NCI-H2107 (cell line): ENCODE measurements at places on chromosomes 1 and 21.

DNA sequence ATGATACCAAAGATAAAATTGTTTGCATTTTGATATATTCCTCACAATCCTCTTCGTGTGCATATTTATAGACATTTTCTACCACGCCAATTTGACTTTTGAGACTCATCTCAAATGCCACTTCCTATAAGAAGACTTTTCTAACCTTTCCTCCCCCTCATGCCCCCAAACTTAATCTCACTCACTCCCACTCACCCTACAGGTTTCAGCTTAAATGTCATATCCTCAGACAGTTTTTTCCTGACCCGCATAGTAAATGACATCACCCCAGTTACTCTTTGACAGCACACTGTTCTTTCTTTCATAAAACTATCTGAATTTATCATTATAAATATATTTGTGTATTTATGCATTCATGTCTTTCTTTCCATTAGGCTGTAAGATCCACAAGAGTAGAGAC, 29.6 kb upstream of the RGS8 start:
- no peak for DNase-seq

DNA sequence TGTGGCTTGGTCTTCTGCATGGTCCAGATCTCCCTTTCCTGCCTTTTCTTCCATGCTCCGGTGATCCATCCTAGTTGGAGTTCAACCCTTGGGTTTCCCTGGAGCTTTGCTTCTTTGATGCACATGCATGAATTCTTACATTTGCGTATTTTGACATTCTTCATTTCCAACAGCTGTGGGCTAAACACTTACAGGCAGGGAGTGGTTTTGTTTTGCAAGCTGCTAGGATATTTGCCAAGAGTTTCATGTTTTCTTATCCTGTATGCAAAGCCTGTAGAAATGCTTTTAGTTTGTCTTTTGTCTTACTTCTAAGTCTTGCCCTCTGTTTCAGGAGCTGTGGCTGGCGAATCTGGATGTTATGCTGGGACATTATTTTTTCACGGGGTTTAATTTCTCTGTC, 90.3 kb upstream of the PAXBP1 start:
- no peak for DNase-seq

DNA sequence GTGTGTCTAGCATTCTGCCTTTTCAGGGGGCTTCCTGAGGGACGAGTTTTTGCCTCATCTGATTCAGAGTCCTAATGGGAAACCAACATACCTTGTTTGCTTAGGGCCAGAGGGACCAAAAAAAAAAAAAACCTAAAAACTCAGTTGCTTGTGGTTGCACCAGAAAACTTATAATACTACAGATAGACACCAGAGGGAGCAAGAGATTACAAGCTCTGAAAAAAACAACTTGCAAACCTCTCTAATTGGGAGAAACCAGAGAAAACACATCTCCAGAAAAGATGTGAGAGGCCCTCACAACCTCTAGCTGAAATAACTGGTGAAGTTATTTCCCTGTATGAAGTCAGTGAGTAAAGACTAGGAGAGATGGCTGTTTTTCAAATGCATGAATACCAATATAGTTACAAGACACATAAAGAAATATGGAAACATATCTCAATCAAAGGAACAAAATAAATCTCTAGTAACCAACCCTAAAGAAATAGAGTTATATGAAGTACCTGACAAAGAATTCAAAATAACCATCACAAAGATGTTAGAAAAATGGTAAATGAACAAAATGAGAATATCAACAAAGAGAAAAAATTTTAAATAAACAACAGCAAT, 233.7 kb upstream of the NFIA start:
- no peak for DNase-seq

DNA sequence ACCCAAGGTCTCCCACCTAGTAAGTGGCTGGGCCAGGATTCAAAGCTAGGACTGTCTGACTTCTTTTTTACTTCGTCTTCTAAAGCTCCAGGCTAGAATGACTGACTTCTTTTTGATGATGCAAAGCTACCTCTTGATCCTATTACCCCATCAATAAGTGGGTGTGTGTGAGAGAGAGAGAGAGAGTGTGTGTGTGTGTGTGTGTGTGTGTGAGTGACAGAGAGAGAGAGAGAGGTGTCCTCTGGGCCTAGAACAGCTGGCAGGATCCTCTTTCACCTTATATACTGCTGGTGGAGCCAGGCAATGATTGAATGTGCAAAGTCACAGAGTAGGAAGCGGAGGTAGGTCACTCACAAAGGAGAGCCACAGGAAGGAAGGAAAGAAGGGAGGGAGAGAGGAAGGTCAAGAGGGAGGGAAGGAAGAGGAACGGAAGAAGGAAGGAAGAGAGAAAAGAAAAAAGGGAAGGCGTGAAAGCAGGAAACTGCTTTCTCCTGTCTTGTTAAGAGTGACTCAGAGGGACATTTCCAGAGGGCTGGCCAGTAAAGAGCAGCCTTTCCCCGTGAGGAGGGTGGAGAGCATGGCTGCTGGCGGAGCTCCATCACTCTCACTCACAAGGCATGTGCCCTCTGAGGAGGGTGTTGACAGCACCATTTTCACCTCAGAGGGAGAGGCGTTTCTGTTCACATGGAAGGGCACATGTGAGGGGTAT, 68.9 kb downstream of the CDC7 start:
- DNase-seq = no peak

DNA sequence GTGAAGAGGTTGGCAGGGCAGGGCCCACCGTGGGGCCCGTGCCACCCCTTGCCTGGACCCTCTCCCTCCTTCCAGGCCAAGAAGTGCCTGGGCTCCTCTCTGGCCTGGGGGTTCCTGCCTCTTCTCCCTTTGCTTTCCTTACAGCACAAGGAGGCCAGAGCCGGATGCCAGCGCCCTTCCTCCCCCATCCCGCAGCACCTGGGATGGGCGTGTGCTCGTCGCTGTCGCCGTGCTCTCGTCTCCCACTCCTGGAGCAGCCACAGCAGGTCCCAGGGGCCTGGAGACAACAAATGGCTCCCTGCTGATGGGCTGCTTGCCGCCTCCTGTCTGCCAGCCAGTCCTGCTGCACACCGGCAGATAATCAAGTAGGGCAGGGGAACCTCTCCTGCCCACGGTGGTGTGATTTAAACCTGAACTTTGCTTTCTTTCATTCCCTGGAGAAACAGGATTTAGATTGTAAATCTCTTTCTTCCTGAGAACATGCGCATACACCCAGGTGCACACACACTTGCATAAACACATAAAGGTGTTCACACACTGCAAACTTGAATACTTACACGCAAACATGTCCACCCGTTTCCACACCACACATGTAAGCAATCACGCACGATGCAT, 50.8 kb upstream of the POU3F1 start:
- DNase-seq = no peak

DNA sequence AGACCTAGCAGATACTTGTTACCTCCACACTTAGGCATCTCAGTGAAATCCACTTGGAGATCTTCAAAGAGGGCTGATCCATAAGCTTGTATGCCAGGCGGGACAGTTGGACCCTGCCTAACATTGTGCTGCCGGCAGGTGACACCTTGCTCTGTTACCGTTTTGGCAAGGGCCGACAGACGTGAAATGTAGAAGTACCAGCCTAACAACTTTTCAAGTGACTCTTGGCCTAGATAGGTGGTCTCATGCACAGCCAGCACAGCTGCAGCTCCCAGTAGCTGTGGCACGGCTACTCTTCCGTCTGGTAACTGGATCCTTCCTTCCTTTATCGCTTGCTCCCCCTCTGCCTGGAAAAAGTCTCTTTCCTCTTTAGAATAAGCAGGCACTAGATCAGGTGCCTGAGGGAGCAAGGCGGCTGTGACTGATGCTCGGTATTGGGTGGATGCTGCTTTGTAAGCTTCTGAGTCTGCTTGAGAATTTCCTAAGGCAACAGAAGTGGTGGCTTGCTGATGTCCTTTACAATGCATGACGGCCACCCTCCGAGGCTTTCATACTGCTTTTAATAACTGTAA, 713.5 kb downstream of the AMY1C start:
- no peak for DNase-seq

DNA sequence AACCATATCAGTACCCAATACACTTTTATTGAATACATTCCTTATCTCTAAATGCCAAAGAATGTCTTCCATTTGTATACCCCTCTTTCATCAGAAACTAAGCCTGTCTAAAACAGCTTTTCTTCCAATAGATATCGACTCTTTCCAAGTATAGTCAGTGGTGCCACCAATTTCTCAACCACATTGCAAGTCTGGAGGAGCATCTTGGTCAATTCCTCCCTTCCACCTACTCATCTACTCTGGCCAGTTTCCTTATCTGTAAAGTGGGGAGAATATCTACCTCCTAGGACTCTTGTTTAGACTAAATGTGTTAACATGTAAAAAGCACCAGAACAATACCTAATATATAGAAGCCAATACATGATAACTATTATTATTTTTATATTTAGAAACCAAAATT, 28.5 kb upstream of the FGGY start:
- no peak for DNase-seq

GRCh38 chr1:239795304-239795703, 296.4 kb upstream of the FMN2 start:
- DNase-seq = no peak

GRCh38 chr1:53160924-53161378, 18.5 kb upstream of the SLC1A7 start:
- DNase-seq = no peak

GRCh38 chr1:35287807-35288640, 19.5 kb downstream of the ZMYM4 start:
- DNase-seq = no peak

- no peak for DNase-seq
Observed at GRCh38 chr1:84170171-84170570, 26.1 kb downstream of the PRKACB start.

- DNase-seq = no peak
Observed at GRCh38 chr1:214466403-214467077, 84.9 kb downstream of the PTPN14 start.

DNA sequence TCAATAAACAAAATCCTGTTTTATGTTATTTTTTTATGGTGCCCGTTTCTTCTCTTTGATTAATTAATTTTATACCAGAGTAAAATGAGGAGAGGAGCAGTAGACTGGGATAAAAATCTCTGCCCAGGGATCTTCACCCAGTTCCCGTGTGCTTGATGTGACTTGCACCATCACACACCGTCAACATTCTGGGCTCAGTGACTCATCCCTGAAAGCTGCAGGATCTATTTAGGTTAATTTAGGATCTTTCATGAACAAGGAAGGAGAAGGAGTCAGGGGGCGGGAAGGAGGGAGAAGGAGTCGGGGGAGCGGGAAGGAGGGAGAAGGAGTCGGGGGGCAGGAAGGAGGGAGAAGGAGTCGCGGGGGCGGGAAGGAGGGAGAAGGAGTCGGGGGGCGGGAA, 182.4 kb downstream of the SMYD3 start:
- DNase-seq = no peak

- peak; percentile 50 for DNase-seq
Observed at GRCh38 chr1:31725777-31726535, 22.1 kb upstream of the COL16A1 start.

DNA sequence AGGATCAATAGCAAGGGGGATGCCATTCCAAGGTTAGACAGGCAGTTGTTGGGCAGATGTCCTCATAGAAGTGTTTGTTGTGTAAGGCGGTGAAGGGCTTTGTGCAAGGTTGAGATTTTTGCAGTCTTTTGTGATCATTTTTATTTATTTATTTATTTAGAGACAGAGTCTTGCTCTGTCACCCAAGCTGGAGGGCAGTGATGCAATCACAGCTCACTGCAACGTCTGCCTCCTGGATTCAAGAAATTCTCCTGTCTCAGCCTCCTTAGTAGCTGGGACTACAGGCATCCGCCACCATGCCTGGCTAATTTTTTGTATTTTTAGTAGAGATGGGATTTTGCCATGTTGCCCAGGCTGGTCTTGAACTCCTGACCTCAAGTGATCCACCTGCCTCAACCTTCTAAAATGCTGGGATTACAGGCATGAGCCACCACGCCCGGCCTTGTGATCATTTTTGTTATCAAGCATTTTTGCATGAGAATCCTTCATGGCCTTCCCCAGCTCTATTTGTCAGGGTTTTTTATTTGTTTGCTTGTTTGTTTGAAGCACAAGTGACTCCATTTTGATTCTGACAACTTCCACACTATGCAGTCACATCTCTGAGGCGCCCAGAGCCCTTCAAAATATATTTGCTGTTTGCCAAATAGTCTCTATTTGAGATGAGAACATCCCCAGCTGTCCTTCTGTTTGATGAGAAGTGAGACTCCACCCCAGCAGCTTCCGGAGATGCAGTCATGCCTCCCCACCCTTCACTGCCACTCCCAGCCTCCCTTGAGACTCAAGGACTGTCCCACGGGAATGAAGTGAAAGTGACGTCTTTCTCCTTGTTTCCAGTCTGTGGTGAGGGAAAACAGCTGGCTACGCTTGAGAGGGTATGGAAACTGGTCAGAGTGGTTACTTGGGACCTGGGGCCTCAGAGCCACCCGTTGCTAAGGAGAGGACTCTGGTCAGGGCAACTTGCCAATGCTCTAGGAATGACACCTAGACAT, 38.0 kb downstream of the TMEM50B start:
- DNase-seq = peak; percentile 77

DNA sequence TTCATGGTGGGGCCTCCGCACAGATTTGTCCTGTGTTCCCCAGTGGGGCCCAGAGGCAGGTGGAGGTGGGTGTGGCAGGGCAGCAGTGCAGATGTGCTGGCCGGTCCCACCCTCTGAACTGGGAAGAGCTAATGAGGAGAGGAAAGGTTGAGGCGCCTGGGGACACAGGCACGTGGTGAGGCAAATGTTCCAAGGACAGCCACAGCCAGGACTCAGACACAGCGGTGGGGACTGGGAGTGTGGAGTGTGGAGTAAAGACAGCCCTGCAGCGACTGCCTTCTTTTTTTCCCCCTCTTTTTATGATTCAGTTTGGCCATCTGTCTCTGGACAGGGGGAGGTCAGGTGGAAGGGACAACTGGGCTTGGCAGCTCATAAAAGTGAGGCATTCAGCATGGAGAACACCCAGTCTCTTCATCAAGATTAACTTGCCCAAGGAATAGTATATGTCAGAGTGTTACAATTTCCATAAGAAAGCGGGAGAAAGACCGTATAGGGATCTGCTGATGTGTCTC, 104.2 kb upstream of the GCLM start:
- no peak for DNase-seq

- DNase-seq = no peak
Observed at GRCh38 chr1:117580882-117581281, 25.0 kb upstream of the TENT5C start.

- no peak for DNase-seq
Observed at GRCh38 chr1:20194224-20194623, 7.9 kb upstream of the PLA2G2C start.

DNA sequence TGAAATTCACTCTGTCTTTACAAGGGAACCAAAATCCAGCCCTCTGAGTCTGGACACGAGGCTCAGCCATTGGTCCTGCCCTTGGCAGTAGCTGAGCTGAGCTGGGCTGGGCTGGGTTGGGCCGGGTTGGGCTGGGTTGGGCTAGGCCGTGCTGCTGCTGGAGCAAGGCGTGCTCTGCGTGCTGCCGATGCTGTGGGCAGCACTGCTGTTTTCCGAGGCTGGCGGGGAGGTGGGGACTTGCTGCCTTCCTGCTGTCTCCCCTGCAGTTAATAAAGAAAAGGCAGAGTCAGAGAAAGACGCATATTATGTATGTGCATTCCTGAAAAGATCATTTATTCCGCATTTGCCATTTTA, 182.9 kb downstream of the CDC7 start:
- DNase-seq = no peak
